ENCODE measurements at places on chromosomes 7 and 10.

GRCh38 chr7:149873970-149874643 is 338 bp downstream of the ATP6V0E2 start:
- DNase-seq, result no peak

- no peak for DNase-seq
Observed at GRCh38 chr7:55030314-55030713, 11.5 kb downstream of the EGFR start.

GRCh38 chr10:119413471-119414080 is 128.9 kb downstream of the RGS10 start:
- DNase-seq, result no peak

GRCh38 chr7:77315182-77315591 is 101.0 kb downstream of the GSAP start:
- DNase-seq, result no peak

DNA sequence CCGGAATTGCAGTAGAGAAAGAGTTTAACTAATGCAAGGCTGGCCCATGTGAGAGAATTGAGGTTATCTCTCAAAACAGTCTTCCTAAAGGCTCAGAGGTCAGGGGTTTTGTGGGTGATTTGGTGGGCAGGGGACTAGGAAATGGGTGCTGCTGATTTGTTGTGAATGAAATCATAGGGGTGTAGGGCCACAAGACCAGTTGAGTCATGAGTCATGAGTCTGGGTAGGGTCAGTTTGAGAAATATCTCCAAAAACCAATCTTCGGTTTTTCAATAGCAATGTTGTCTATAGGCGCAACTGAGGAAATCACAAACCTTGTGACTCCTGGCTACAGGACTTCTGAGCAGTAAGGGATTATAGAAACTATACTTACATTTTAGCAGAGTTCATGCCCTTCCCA is 460.0 kb upstream of the NRP1 start:
- no peak for DNase-seq

DNA sequence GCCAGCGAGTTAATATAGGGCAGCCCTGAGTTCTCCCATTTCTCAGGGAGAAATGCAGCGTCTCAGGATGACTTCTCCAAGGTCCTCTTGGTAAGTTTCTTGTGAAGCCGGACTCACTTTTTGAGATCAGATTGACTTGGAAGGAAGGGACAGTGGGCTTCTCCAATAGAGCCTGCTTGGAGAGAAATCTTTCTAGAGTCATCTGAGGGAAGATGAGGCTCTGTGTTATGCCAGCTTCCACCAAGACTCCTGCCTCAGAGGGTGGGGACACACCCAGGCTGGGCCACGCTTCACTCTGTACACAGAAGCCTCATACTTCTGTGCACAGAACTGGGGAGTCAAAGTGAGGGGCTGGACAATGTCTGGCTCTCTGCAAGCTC is 5.6 kb downstream of the C10orf105 start:
- no peak for DNase-seq

DNA sequence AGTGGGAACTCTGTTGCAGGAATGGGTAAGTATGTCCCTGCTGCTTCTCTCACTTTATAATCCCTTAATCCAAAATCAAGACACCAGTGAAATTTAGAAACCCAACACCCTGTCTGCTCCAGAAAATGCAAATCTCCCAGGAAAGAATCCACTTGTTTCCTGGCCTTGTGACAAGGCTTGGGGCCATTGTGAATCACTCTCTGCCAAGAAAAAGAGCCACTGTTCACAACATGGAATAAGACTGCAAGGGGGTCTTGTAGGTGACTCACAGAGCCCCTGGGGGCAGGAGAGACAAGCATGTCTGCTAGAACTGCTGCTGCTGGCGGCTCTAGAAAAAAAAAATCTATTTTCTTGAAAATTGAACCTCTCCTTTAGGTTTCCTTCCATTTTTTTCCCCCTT is 191.2 kb downstream of the SORCS1 start:
- DNase-seq, result no peak

Measured in thymus (tissue), 14 donors.